Panc1 (cell line): ENCODE measurements at places on chromosomes 7 and 10. TPM values are rescaled to one million over a fixed set of nuclear protein-coding genes. Genes with fewer than 3 reads are reported as not detected.

Gene AKR1C4
- total RNA-seq = not detected

DNA sequence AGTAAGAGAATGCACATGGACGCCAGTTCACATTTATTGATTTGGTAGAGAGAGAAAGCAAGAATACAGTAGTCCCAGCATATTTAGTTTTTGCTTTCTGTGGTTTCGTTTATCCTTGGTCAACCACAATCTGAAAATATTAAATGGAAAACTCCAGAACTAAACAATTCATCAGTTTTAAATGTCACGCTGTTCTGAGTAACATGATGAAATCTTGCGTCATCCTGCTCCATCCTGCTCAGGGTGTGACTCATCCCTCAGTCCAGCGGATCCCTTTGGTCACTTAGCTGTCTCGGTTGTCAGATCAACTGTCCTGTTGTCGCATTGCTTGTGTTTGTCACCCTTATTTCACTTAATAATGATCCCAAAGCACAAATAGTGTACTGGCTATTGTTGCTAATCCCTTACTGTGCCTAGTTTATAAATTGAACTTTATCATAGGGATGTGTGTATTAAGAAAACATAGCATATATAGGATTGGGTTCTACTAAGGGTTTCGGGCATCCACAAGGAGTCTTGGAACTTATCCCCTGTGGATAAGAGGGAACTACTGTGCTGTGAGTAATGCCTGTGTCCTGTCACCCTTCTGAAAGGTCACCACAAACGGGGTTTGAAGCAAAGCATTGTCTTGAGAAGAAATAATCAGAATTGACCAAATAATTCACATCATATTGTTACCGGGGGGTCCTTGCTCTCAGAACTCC, 73.6 kb downstream of the OTUD1 start:
- no peak for DNase-seq

DNA sequence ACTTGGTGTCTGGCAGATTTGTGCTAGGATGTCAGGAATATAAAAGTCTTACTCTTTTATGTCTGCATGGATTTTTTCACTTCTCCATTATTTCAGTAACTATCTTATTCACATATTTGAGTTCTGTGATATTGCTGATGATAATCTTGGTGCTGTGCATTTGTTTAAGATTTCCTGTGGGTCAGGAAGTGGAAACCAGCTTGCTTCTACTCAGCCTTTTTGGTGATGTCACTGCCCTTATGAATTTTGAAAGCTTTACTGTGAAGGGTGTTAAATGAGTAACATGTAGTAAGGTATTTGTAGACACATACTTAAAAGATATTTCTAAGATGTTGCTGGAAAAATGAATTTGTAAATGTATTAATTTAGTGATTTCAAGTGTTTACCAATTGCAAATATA, 69.5 kb upstream of the VOPP1 start:
- DNase-seq = no peak

GRCh38 chr10:93030409-93030808, 30.2 kb upstream of the CYP26C1 start:
- no peak for DNase-seq

DNA sequence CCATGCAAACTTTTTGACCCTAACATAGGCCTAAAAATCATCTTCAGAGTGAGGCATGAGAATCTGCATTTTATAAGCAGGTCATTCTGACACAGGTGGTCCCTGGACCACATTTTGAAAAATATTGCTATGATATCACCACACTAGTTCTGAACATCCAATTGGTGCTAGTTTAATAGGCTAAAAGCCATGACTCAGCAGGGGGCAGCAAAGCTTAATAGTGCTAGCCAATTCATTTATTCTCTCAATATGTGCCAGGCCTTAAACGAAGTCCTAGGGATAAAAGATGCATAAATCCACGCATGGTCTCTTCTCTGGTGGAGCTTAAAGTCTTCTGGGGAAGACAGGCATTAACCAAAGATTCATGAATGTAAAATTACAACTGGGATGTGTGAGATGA, 10.2 kb upstream of the SLC25A28 start:
- DNase-seq = no peak

GRCh38 chr7:39621784-39622411, 1.5 kb upstream of the RALA start:
- DNase-seq = no peak

DNA sequence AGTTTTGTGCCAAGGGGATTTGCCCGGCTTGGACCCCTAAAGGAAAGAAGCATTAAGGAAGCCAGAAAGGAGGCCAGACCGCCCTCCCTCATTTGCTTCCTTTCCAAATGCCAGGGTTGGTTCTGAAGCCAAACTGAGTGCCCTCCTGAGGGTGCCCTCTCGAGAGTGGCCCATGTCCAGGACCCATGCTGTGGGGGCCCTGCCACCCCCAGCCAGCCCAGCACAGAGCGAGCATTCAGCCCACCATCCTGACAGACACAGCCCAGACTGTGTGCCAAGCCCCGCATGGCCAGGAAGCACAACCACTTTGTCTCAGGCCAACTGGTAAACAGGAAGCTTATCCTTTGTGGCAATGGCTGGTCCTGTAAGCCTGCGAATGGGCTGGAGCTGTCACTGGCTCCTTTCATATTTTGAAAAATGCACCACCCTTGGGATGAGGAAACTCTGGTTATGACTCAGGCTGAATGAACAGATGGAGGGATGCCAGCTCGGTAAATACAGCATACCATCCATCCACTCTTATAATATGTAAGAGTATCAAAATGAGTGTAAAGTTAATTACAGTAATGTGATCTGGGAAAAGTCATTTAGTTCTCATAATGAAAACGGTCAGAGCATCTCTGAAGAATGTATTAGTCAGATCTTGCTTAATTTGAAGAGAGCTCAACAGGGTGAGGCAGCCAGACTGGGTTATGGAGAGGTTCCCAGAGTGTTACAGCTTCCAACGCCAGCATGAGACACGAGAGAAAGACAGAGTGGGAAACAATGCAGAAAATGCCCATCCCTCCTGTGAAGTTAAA, 65.0 kb downstream of the STK17A start:
- peak; percentile 98 for DNase-seq
